ENCODE measurements at places on chromosomes 7 and 10.

DNA sequence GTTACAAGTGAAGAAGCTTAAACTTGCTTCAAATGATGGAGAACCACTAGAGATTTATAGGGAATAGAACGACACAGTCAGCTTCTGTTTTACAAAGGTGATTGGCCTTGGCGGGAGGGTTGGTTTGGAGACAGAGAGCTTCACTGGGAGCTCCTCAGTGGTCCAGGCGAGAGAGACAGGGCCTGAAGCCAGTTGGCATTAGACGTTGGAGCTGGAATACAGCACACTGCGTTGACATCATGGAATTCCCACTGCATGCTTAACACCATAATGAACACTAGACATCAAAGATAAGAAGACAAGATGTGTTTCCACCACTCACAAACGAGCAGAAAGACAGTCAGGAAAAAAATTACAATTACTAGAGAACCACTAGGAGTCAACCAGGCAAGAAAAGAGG lies 67.8 kb downstream of the TBXAS1 start:
- no peak for DNase-seq

- peak; percentile 57 for DNase-seq
These were observed 1.8 kb downstream of the TNRC18 start for GRCh38 chr7:5421714-5422395.

- no peak for DNase-seq
These were observed 8.9 kb downstream of the NT5C3A start for GRCh38 chr7:33053721-33054120.

DNA sequence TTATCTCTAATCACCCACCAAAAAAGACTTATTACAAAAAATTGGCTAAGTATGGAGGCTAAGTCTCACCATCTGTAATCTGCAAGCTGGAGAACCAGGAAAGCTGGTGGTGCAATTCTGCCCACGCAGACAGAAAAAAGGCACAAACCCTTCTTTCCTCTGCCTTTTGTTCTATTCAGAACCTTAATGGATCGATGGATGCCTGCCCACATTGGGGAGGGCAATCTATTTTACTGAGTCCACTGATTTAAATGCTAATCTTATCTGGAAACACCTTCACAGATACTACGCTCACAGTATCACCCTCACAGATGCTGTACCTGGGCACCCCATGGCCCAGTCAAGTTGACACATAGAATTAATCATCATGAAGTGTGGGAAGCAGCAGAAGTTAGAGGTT lies 10.2 kb downstream of the IGFBP3 start:
- DNase-seq, result no peak

GRCh38 chr7:45717537-45718235 lies 143.5 kb downstream of the ADCY1 start:
- DNase-seq, result no peak

- DNase-seq, result no peak
These were observed 276.2 kb downstream of the USP6NL start for GRCh38 chr10:11335167-11335652.

DNA sequence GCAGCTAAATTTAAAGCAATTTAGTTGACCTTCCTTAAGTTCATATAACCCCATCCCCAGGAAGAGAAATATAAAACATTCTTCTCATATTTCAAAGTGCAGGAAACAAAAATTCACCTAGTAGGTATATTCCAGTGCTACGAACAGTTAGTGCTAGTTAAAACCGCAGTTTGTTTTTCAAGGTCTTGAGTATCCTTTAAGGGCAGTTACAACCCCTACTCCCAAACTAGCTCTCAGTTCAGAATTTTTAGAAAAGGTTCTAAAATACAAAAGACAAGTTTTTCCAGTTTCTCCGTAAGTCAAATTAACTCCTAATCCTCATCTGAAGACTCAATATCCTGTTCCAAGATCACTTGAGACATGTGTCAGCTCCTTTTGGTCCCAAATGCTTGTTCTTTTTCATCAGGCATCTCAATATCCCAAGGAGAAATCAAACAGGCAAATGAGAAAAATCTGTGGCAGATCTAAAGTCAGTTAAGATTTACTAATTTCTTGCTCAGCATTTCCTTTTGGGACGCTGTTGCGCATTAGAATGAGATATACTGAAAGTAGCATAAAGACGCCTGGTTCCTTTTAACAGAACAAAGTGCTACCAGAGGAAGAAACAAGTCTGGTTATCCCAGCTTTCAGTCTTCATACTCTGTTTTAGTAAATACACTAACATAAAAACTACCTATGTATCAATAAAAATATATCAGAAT lies 51.8 kb downstream of the ARHGAP12 start:
- no peak for DNase-seq

GRCh38 chr7:42461537-42461936 lies 224.5 kb upstream of the GLI3 start:
- no peak for DNase-seq

DNA sequence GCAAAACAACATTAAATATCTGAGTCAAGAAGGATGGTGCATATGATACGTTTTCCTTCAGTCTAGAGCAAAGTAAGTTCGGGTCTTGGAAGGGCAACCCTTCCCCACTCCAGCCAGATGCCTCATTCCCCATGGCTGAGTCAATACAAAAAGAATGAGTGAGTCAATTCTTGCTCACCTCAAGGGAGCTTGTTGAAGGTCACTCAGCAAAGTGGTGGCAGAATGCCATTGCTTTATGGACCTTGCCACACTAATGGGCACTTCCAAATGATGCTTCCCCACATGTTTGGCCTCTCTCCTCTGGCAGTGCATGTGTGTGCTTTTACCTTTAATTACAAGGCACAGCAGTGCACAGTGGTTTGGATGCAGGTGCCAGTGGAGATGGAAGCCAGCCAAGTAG lies 296.5 kb downstream of the SORCS3 start:
- no peak for DNase-seq
